ENCODE measurements at places on chromosomes 2 and 18.

DNA sequence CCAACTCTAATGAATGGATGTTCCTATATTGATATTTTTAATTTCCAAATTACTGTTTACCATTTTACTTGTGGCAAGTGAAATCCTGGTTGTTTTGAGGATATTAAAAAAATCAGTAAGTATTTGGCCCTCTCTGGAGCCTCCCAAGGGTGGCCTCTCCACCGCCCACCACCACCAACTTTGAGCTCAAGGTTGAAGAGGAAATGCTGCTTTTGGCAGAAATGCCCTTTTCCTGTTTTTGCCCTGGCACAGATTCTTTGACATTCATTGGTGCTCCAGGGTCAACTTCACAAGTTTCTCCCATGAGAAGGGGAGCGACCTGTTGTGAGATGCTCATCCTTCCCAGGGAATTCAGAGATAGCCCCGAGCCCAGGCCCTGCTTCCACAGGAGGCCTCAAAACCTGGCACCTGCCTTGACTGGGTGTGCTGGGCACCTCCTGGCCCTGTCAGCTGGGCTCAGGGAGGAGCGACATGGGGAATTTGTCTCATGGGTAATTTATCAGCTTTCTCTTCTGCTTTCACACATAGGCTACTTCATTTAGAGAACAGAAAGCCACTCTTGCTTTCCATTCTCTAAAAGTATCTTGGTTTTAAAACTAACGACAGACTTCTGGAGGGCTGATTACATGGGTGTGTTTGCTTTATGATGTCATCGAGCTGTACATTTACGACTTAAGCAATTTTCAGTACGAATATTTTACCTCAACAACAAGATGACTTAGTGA lies 6.9 kb downstream of the CD8A start:
- DNase-seq = no peak

DNA sequence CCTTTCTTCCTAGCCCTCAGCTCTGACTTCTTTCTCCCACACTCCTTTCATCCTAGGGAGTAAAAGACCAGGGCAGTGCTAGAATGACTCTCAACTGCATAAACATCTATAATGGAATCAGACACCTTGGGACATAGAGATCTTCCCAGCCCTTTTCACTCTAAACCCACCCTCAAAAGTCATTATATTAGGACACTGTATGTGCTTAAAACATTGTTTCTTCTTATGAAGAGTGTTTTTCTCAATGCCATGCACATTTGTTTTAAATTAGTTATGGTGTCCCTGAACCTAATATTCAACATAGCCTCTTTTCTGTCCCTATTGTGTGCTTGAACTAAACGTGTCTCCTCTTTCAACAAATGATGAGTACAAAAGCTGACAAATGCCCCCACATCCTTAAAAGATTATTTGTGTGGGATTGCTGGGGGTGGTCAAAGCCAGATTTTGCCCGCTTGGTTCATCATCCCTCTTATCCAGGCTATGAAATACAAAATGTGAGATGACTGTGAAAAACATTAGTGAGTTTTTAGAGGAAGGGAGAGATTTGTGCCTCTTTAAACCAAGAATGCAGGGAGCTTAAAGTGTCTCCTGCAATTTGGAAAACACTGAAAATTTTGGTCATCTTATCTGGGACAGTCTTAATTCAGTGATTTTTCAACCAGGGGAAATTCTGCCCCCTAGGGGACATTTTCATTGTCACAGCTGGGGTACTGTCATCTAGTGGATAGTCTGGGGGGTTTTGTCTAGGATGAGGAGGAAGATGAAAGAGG lies 29.0 kb downstream of the SERPINB5 start:
- DNase-seq = peak; percentile 16

GRCh38 chr2:40740419-40740818 lies 288.5 kb upstream of the SLC8A1 start:
- no peak for DNase-seq

GRCh38 chr18:38406607-38407006 lies 841.0 kb upstream of the CELF4 start:
- no peak for DNase-seq

DNA sequence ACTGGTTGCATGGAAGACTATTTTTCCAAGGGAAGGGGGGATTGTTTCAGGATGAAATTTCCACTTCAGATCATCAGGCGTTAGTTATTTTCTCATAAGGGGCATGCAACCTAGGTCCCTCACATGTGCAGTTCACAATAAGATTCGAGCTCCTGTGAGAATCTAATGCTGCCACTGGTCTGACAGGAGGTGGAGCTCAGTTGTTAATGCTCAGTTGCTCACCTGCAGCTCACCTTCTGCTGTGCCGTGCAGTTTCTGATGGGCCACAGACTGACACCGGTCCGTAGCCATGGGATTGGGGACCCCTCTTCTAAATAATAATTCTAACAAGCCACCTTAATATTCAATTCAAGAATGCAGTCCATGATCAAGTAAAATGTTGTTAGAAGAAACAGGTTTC lies 34.9 kb downstream of the PLCL1 start:
- no peak for DNase-seq

GRCh38 chr2:148987286-148987685 lies 51.2 kb upstream of the LYPD6B start:
- no peak for DNase-seq

- no peak for DNase-seq
Observed at GRCh38 chr2:210072922-210073509, 70.6 kb downstream of the RPE start.

DNA sequence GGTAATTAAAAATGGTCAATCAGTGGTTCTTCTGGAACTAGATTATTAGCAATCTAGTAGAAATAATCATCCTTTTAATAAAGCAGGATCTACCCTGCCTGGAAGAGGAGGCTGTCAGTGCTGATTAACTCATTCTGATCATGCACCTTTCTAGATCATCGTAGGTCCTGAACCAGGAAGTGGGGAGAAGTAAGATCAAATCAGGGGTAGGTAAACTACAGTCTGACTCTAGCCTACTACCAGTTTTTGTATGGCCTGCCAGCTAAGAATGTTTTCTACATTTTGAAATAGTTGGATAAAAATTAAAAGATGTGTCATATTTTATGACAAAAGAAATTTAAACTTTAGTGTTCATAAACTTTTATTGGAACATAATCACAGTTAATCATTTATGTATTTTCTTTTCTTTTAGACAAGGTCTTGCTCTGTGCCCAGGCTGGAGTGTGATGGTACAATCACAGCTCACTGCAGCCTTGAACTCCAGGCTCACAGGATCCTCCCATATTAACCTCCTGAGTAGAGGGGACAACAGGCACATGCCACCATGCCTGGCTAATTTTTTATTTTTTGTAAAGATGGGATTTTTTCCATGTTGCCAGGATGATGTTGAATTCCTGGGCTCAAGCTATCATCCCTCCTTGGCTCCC lies 36.1 kb downstream of the C18orf54 start:
- no peak for DNase-seq

- DNase-seq = no peak
Observed at GRCh38 chr2:24858996-24859395, 61.0 kb downstream of the ADCY3 start.

DNA sequence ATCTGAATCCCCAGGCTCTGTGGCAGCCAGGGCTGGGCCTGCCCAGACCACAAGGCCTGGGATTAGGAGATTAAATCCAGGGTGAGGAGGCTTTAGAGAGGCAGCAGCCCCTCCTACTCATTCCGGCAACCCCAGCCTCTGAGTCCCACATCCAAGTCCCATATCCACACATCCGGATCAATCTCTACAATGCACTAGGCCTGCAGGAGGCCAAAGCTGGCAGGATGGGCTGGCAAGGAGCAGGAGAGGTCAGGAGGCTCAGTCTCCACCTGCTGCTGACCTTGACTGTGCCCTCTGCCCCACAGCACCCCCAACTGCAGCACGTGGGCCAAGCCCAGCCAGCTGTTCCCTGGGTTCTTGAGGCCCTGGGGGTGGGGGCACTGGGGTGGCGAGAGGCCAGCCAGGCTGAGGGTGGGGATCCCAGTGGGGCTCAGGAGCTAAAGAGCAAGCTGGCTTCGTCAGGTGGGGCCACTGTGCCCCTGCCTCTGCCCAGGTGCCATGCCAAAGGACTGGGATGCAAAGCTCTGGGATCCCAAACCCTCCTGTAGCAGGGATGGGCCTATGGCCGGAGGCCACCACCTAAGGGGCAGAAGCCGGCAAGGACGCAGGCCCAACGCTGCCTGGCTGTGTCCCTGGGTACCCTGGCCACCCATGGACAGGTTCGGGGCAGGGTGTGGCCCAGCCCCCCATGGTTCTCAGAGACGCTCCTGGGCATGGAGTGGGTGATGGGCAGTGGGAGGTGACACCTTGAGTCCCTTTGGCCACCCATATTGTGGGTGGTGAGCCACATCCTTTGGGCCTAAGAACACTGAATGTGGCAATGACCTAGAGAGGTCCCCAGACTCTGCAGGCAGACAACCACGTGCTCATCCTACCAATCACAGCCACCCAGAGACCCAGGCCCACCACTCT lies 3.2 kb downstream of the KIF1A start:
- no peak for DNase-seq

DNA sequence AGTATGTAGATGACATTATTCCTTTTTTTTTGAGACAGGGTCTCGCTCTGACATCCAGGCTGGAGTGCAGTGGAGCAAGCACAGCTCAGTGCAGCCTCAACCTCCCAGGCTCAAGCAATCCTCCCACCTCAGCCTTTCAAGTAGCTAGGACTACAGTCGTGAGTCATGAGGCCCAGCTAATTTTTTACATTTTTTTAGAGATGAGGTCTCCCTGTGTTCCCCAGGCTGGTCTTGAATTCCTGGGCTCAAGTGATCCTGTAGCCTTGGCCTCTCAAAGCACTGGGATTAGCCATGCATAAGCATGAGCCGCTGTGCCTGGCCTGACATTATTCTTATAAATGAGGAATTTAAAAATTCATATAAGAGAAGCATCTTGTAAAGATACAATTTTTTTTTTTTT lies 86.9 kb downstream of the FAM117B start:
- DNase-seq = no peak

- DNase-seq = no peak
Observed at GRCh38 chr2:57180042-57180567, 866.5 kb upstream of the VRK2 start.

GRCh38 chr2:110863726-110864125 lies 131.4 kb downstream of the ACOXL start:
- no peak for DNase-seq

DNA sequence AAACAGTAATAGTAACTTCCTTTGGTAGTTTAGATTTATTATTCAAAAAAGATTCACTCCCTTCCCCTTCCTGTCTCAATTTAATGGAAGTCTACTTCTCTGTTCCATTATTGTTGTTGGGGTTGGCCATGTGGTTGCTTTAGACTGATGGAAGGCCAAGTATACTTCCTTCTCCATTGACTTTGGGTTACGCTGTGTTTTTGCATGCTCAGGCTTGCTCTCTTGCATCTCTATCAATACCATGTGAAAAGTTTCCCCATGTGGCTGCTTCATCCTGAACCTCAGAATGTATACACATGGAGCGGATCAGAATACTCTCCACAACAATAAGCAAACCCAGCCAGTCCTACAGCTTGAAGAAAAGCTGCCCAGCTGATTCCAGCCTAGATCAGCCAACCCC lies 20.3 kb downstream of the CFAP210 start:
- DNase-seq = no peak

GRCh38 chr18:80246445-80247392 lies 595 bp downstream of the PARD6G start:
- DNase-seq = no peak

- DNase-seq = no peak
Observed at GRCh38 chr2:135785032-135785431, 43.4 kb downstream of the UBXN4 start.

GRCh38 chr2:157150747-157151146 lies 106.8 kb upstream of the GALNT5 start:
- no peak for DNase-seq

- no peak for DNase-seq
Observed at GRCh38 chr2:1949265-1949664, 204.9 kb upstream of the PXDN start.

DNA sequence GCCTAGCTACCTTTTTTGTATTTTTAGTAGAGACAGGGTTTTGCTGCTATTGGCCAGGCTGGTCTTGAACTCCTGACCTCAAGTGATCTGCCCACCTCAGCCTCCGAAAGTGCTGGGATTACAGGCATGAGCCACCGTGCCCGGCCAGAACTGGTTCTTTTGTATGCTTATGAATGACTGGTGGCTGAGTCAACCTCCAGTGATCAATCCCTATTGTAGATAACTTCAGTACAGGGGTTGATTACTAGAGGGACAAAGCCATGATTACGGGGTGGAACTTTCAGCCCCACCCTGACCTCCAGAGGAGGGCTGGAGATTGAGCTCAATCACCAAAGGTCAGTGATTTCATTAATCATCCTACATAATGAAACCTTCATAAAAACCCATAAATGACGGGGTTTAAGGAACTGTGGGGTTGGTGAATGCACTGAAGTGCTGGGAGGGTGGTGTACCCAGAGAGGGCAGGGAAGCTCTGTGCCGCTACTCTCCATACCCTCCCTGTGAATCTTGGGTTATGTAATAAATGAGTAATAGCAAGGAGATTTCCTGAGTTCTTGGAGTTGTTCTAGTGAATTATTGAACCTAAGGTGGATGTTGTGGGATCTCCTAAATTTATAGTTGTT lies 281.8 kb upstream of the CXCR4 start:
- DNase-seq = no peak

DNA sequence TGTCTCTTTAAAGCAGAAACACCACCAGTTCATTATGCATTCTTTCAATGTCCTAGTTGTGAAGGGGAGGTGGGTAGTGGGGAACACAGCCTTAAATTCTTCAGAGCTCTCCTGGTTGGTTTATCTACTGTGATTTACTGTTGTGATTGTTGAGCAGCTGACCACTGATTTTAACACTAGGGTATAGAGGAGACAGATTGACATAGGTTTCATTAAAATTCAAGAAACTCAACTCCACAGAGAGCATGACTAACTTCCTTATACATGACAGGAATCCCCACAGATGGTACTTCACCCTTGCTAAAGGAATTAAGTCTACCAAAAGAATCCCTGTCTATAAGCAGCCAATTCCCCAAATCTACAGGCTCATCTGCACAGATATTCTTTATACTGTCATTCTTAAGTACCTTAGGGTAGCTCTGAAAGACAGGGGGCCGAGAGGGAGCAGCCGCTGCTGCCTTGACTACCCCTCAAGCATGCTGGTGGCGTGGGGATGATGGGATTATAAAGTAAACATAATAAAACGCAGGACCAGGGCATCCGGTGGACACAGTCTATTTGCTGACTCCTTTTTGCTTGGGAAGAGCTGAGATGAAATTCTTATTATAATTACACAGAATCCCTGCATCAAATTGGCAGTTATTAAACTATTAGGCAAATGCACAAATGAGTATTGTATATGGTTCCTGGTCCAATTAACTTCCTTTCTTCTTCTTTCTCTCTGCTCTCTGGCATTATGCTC lies 1377.6 kb upstream of the PIK3C3 start:
- DNase-seq = no peak

DNA sequence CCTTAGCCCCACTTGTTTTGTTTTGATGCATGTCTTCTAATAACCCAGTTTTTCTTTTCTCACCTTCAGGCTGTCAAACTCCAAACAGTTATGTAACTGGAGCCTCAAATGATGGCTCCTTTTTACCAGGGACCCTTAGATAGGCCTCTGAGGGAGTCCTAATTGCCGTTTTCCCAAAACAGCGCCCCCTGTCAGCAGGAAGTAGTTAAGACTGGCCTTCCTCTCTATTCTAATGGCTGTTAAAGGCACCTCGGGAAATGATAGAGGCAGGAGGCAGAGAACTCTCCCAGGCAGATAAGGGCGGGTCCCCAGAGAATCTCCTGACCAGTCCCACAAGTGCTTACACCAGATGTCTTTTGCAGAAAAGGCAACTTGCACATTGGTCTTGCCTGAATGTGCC lies 123.2 kb downstream of the KCNS3 start:
- no peak for DNase-seq

GRCh38 chr2:143698352-143698751 lies 569.1 kb downstream of the ARHGAP15 start:
- DNase-seq = no peak

Data from CD4-positive, alpha-beta T cell treated with Interleukin-15 for 4 hours (primary cell).